ENCODE measurements at places on chromosomes 6 and 20. TPM values are rescaled to one million over a fixed set of nuclear protein-coding genes. Genes with fewer than 3 reads are reported as not detected.

Gene GSTA3
- not detected for total RNA-seq

Gene CRISP2
- total RNA-seq, result not detected

Gene VNN1
- 0.15 TPM for total RNA-seq

Gene RBPJL
- not detected for total RNA-seq

All from A549 treated with Mapracorat at 1 μM for 4 hours (cell line).